AG20443 (cell line): ENCODE measurements at places on chromosomes 3 and 15.
A peak's percentile ranks its signal among the peaks of the same experiment; 100 is the strongest.

- DNase-seq, result peak; percentile 35
Observed at GRCh38 chr15:36075333-36075732, 504.1 kb upstream of the CDIN1 start.

DNA sequence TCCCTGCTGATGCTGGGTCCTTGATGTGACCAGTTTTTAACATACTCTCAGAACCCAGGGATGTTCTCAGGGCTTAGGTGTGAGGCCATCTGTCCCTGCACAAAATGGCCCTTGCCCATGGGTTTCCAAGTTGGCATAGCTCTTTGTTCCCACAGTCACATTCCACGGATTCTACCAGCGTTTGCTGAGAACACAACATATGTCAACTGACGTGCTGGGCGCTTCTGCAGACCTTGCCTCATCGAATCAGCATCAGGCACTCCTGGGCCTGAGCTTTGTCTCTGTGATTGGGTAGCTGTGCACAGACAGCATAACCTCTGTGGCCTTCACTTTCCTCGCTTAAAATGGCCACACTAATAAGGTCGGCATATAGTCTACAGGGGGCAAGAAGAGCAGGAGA lies 69.0 kb downstream of the MGLL start:
- no peak for DNase-seq

- no peak for DNase-seq
Observed at GRCh38 chr3:162710332-162711112, 1213.9 kb downstream of the OTOL1 start.

- DNase-seq, result no peak
Observed at GRCh38 chr15:60853109-60853508, 374.2 kb upstream of the ICE2 start.

DNA sequence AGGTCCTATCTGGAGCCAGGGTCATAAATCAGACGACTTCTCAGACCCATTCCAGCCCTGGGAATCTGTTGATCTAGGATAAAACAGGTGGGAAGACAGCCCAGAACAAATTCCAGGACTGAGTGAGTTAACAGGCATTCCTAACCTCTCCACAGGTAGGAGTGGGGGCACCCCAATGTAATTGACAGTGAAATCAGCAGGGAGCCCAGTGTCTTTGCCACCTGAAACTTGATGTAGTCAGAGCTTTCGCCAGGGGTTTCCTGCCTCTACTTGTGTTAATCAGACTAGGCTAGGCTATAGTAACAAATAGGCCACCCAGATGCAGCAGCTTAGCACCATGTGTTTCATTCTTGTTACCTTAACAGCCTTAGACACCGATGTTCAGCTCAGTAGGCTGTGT lies 2.7 kb upstream of the HEG1 start:
- DNase-seq, result no peak

GRCh38 chr3:135862361-135862760 lies 103.2 kb upstream of the PPP2R3A start:
- peak; percentile 54 for DNase-seq

- DNase-seq, result no peak
Observed at GRCh38 chr3:31505371-31506048, 27.2 kb upstream of the STT3B start.

DNA sequence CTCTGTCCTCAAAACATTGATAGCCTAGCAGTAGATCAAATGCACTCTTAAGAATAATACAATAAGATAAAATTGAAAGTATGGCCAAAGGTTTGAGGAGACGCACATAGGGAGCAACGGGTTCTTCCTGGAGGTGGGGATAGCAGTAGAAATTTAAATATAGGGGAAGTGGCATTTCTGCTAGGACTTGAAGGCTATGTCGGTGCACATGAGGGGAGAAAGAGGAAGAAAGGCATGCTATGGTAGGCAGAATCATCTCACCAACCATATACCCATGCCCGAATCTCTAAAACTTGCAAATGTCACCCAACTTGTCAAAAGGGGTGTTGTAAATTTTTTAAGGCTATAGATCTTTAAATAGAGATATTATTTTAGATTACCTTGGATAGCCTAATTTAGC lies 735.1 kb upstream of the LMCD1 start:
- no peak for DNase-seq

GRCh38 chr3:79211586-79212359 lies 556.0 kb downstream of the ROBO1 start:
- DNase-seq, result no peak

DNA sequence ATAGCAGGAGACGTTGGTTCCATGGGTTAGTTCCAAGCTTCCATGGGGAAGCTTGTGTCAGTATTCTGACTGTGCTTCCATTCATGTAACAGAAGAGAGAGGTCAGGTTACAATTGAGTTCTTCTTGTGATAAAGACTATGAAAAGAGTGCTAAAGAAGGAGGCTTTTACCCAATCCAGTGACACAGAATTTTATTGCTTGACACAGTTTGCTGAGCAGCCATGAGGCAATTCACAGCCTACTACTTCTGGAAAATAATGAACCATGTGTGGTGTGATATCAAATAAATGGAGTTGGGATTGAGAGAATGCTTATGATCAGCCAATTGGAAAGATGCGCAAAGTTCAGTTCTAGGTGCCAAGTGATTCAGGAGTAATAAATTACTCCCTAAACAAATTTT lies 233.4 kb downstream of the LSAMP start:
- no peak for DNase-seq

DNA sequence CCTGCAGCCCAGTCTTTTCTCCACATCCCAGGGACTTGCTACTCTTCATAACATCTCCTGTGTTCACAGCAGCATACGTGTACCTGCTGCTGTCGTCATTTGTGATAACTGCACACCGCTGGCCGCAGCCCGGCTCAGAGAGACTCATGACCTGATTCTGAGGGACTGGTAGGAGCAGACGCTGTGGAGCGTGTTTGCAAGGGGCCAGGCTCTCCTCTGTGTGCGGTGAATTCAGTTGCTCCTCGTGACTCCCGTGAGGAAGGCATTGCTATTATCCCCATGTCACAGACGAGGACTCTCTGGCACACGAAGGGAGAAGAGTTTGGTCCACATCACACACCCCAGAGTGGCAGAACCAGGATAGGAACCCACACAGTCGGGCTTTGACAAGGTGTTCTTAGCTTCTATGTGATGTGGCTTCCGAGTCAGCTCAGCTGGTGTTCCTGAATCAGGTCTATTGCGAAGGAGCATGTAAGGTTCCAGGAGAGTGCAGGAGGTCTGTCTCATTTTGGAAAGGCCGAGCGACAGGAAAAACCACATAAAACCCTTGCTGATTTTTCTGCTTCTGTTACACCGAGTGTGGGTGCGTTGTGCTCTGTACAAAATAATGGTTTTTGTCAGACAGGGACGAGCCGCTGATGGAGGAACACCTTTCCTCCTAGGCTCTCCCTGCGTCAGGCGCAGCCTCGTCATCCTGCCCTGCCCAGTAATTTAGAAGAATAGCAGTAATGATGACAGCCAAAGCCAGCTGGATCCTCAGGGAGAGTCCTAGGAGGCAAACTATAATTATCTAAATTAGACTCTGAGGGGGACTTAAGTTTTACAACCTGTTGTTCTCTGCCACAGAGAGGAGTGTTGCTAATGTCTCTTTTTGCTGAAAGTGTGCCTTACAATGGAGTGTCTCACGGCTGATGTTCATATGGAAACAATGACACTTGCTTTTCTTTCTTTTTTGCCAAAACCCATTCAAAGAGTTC lies 157.5 kb upstream of the RGMA start:
- no peak for DNase-seq

GRCh38 chr3:111617406-111617805 lies 22.3 kb upstream of the ZBED2 start:
- DNase-seq, result no peak

- peak; percentile 68 for DNase-seq
Observed at GRCh38 chr3:191356631-191357439, 26.5 kb upstream of the UTS2B start.

DNA sequence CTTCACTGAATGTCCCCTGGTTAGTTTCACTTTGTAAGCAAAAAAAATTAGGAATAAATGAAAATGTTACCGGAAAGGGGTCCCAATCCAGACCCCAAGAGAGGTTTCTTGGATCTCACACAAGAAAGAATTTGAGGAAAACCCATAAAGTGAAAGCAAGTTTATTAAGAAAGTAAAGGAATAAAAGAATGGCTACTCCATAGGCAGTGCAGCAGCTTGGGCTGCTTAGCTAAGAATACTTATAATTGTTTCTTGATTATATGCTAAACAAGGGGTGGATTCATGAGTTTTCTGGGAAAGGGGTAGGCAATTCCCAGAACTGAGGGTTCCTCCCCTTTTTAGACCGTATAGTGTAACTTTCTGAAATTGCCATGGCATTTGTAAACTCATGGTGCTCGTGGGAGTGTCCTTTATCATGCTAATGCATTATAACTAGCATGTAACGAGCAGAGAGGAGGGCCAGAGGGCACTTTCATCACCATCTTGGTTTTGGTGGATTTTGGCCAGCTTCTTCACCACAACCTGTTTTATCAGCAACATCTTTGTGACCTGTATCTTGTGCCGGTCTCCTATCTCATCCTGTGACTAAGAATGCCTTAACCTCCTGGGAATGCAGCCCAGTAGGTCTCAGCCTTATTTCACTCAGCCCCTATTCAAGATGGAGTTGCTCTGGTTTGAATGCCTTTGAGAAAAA lies 41.0 kb upstream of the CMSS1 start:
- no peak for DNase-seq

GRCh38 chr3:31772272-31772671 lies 208.8 kb downstream of the OSBPL10 start:
- DNase-seq, result no peak

- DNase-seq, result no peak
Observed at GRCh38 chr15:84844964-84845363, 27.8 kb downstream of the ALPK3 start.

DNA sequence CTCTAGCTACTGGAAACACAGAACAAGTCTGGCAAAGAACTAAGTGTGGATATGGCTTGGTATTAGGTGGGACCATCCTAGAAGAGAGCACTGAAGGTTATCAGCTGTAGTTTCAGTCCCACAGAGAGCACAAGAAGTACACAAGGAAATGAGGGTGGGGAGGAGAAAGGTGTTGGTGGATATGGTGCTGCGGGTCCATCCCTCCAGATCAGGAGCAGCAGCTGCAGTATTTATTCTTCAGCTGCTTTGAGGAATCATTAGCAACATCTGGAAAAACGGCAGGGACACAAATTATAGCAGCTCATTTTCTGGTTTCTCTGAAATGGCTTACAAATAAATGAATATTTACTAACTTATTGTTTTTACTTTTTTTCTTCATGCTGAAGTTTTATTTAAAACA lies 29.0 kb downstream of the CD80 start:
- DNase-seq, result no peak

- peak; percentile 55 for DNase-seq
Observed at GRCh38 chr15:80779658-80780415, 667 bp downstream of the CEMIP start.

DNA sequence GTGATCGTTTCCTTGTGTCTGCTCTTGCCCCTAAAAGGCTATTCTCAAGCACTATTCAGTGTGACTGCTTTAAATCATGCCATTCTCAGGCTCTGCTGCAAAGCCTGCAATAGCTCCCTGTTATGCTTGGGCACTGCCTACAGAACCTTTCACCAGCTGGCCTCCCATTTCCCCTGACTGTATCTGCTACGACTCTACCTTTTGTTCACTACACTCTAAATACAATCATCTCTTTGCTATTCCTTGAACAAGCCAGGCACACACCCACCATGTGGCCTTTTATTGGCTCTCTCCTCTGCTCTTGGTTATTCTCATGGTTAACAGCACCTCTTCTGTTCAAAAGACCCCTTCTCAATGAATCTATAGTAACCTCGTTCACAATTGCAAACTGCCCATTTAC lies 29.6 kb upstream of the FNDC3B start:
- DNase-seq, result no peak

DNA sequence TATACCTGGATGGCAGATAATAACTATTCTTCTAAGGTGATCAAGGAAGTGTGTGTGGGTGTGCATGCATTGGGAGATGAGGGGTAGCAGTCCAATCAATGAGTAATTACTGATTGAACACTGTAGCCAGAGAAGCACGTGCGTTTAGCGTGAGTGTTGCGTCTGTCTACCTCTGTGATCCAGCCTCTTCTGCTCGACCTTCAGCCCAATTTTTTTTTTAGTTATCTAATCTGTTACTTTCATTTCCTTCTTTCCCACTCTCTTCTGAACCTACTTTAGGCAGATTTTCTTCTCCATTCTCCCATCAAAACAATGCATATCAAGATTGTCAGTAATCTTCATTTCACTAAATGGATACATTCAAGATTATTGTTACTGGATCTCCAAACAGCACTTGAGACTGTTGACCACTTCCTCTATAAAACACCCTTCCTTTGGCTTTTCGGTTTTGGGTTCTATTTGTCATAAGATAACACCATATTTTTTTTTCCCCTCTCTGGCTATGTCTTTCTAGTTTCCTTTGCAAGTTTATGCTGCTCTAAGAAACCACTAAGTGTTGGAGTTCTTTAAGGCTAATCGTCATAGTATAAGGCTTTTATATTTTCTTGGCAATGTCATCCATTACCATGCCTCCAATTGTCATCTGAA lies 41.0 kb downstream of the MCTP2 start:
- DNase-seq, result no peak

GRCh38 chr3:183527428-183528379 lies 27.8 kb downstream of the KLHL6 start:
- DNase-seq, result no peak

- DNase-seq, result no peak
Observed at GRCh38 chr3:108125550-108126071, 34.8 kb upstream of the CD47 start.

DNA sequence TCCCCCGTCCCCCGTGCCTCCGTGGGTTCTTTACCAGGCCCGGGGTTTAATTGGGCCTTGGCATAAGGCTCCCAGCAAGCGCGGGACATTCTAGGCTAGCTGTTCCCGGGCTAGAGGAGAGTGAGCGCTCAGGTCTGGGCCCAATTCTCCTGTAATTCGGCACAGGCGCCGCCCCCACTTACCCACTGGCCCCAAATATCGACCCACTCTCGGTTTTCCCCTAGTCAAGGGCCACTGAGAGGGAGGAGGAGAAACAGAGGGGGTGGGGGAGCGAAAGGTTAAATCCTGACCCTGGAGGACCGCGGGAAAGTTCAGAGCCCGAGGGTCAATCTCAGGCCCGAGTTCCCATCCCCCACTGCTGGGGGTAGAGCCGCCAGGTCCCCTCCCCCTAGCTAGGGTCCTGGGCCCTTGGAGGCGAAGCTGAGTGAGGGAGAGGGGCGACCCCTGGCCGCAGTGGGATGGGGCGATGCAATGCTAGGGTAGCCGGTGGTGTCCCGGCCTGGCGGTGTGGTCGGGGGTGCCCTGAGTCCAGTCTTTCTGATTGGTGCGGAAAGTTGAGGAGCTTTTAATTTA lies 8.5 kb upstream of the ONECUT1 start:
- DNase-seq, result peak; percentile 15

DNA sequence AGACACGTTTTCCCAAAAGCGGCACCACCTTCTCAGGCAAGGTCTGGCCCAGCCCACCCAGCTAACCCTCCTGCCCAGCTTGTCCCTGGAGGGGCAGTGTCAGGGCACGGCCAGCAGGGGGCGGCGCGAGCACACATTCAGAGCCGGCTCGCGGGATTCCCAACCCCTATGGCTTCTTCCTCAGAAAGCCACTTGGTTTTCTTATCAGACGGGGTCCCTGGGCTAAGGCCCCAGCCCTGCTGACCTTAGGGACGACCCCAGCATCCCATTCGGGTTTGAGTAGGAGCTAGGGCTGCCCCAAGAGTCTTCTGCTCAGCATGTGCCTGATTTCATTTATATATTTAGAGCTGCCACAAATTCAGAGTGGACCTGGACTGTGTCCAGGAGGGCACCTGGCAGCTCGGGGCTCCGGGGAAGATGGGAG lies 14.5 kb downstream of the RLBP1 start:
- peak; percentile 93 for DNase-seq

- DNase-seq, result no peak
Observed at GRCh38 chr15:70031261-70031660, 66.5 kb downstream of the TLE3 start.
